ENCODE measurements at places on chromosomes 4 and X.

DNA sequence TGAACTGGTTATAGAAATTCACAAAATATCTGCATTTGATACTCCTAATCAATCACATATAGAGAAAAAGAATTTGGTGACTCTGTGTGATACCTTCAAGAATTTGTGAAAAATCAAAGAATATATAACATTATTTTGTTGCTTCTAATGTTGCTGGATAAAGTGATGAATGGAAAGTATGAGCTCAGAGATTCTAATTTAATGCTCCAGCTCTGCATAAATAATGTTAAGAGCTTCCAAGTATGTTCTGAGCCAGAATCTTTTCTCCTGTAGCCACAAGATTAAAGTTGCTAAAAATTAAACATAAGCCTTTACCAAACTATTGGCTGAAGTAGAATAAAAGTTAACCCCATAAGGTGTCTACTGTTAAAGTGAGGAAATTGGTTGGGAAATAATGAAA, 294.7 kb upstream of the CT83 start:
- DNase-seq: no peak

- DNase-seq: no peak
These were observed 23.0 kb downstream of the MAP7D3 start for GRCh38 chrX:136227948-136228838.

DNA sequence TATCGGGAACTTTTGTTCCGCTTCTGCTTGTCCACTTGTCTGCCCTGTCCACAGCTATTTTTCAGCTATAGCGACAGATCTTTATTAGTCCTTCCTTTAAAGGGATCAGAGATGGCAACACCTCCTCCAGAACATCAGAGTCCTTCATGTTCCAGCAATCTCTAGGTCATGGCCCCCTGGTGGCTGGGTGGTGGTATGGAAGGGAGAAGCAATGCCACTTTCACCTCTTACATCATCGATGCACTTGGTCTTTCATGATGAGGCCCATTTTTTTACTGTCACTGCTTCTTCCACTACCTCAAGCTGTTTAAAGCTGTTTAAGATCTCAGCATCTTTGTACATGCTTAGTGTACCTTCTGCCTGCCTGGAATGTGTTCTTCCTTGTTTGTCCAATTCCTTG, 106.7 kb downstream of the ARHGAP6 start:
- DNase-seq: no peak

DNA sequence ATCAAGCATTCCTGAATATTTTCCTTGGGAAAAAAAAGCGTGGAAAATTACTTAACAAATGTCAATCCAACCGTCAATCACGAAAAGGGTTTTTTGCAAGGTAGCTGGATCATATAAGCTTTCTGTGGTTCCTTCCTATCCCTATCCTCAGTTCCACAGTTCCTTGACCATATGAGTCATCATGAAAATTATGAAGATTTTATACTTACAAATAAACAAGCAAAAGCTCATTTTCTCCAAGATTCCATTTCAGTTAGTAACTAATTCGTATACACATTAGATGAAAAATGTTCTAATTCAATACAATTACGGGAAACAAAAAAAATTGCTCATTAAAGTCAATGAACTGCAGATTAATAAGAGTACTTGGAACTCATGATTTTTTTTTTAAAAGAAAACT, 228.8 kb downstream of the NSUN7 start:
- no peak for DNase-seq

DNA sequence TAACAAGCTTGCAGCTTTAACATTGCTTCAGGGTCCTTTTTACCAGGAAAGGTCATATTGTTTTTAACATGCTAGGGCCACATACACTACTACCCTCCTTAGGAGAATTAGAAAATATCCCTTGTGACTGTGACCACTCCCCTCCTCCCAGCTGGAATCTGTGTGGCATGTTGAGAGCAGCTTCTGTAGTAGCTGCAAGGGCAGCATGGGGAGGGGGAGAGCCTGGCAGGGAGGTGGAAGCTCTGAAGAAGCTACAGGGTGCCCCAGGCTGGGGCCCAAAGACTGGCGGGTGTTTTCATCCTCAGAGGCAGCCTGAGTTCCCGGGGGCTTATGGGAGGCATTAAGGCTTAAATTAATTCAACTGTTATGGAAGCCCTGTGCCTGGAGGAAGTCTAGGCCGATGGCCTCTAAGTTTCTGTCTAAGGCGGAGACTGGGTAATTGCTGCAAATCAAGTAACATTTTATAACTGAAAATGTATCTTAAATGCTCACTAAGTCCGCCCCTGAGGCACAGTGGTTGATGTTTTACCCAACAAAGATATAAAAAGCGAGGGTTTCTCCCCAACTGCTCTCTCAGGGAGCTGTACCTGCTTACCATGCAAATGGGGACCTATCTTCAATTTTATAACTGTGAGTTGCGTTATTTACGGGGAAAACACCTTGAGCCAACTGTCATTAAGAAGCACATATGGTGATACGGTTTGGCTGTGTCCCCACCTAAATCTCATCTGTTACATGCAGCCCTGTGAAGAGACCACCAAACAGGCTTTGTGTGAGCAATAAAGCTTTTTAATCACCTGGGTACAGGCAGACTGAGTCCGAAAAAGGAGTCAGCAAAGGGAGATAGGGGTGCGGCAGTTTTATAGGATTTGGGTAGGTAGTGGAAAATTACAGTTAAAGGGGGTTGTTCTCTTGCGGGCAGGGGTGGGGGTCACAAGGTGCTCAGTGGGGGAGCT, 37.4 kb upstream of the STS start:
- no peak for DNase-seq

- DNase-seq: no peak
These were observed 605.9 kb upstream of the DIPK2B start for GRCh38 chrX:45806410-45807121.

DNA sequence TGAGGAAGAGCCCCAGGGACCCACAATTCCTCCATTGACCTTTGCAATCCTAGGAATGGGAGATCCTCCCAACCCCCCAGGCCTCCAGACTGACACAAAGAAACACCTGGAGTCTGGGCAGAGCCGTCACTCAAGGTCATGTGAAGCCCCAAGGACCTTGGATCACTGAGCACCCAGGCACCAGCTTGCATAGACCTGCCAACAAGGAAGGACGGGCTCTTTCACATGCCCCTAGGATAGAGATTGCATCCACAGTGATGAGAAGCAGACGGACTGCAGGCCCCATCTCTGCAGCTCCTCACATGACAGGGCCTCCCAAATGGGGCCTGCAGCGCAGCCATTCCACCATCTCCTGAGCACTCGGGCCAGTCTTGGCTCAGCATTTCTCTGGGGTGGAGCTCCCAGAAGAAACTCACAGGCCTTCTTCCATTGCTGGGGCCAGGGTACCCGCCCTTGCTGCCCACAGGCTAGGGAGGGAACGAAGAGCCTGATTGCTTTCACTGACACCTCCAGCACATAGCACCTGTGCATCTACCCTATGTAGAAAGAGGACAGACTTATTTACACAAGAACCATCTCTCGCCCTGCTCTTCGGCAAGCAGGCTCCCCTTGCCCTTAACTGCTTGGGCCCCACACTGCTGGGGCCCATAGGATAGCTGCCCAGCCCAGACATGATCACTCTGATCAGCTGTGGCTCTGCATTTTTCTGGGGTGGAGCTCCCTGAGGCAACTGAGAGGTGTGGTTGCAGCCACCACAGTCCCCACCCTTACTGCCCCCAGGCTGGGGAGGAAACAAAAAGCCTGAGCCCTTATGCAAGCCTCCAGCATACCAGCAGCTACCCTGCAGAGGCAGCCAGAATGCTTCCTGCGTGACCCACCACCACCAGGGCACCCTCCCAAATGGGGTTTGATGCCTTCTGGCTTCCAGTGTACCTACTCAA, 185.7 kb upstream of the ZCCHC13 start:
- no peak for DNase-seq

GRCh38 chr4:184897895-184898294, 72.1 kb upstream of the ACSL1 start:
- no peak for DNase-seq

DNA sequence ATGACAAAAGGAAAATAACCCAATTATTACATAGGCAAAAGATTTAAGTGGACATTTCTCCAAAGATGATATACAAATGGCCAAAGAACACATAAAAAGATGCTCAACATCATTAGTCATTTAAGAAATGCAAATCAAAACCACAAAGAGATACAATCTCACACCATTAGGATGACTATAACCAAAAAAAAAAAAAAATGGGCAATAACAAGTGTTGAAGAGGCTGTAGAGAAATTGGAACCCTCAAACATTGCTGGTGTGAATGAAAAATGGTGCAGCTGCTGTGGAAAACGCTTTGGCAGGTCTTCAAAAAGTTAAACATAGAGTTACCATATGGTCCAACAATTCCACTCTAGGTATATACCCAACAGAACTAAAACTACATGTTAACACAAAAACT, 5.6 kb upstream of the PRDX4 start:
- DNase-seq: no peak

DNA sequence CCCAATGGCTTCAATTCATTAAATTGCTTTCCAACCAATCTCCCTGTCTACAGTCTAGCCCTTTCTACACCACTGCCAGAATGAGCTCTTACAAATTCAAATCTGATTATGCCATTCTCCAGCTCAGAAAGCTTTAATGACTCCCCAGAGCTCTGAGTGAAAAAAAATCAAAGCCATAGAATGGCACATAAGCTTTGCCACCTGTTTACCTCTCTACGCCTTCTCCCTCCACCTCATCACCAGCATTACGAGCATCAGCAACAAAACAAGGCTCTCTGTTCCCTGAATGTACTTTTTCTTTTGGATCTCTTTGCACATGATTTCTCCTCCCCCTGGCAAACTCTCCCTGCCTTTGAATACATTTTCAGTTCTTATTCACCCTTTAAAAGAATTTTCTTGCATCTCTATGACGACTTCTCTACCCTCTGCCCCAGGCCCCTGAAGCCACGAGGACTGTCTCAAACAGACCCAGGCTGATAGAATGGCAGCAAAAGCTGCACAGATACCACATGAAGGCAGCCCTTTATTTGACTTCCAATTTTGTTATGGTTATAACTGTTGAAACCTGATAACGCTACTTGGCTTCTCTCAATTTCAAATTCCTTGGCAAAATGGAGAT, 516.0 kb downstream of the PCDH7 start:
- DNase-seq: no peak

GRCh38 chr4:120869613-120870278, 52.8 kb downstream of the PRDM5 start:
- no peak for DNase-seq

DNA sequence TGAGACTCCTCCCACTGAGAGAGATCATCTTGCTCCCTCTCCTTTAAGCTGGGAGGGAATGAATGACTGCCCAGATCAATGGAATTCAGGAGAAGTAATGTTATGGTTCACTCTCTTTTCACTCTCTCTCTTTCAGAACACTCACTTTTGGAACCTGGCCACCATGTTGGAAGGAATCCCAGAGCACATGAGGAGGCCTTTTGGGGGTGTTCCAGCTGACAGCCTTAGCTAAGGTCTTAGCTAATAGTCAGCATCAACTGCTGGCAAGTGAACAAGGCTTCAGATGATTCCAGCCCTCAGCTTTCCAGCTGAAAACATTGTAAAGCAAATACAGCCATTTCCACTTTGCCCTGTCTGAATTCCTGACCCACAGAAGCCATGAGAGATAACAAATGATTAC, 124.0 kb upstream of the CLNK start:
- DNase-seq: no peak

GRCh38 chr4:128451270-128451905, 163.8 kb upstream of the PGRMC2 start:
- no peak for DNase-seq

DNA sequence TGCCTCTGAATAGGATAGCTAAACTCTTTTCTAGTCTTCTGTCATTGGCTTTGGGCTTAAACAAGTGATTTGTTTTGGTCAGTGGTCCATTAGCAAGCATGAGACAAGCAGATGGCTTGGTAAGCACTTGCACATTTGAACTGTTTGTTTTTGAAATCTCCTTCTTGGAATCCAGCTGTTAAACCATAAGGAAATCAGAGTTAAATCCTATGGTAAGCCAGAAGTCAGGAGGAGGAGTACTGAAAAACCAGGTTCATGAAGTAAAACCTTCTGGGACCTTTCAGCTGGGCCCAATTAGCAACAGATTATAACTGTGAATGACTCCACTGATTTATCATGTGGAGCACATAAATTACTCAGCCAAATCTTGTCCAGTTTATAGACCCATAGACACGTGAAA, 1042.5 kb upstream of the PABPC4L start:
- DNase-seq: no peak

DNA sequence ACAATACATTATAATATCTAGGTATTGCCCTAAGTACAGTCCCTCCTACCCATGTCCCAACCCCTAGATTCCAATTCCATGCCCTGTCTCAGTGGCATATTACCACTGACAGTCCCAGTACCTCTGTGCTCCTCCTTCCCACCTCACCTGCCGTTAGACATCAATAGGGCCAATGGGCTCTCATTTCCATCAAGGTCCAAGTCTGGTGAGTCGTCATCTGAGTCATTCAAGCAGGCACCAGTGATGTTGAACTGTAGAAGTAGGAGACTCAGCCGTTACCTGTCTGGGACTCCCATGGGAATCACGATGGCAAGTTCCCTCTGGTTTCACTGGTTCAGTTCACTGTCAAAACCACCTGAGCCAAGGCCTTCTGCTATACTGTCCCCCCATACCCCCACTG, 51.7 kb downstream of the PHF8 start:
- no peak for DNase-seq

DNA sequence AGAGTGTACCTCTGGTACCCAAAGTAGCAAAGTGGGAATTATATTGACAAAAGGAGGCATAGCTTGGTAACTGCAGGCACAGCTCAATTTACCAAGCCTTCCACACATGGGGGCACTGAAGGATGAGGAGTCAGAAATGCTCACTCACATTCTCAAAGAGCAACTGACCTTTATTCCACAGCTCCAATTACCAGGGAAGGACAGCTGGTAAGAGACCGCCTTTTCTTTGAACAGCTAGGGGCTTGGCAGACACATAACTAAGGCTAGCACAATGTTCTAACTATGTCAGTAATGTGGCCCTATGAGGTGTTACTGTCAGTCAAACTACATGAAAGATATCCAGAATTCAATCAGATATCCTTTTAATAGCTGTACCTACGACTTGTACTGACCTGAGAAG, 20.5 kb upstream of the STS start:
- no peak for DNase-seq

DNA sequence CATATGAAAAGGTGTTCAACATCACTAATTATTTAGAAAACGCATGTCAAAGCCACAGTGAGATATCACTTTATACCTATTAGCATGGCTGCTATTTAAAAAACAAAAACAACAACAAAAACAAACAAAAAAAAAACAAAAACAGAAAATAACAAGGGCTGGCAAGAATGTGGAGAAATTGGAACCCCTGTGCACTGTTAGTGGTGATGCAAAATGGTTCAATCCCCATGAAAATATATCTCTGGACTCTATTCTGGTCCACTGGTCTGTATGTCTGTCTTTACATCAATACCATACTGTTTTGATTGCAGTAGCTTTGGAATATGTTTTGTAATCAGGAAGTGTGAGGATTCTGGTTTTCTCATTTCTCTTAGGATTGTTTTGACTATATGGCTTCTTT, 43.6 kb upstream of the SPP1 start:
- DNase-seq: no peak

DNA sequence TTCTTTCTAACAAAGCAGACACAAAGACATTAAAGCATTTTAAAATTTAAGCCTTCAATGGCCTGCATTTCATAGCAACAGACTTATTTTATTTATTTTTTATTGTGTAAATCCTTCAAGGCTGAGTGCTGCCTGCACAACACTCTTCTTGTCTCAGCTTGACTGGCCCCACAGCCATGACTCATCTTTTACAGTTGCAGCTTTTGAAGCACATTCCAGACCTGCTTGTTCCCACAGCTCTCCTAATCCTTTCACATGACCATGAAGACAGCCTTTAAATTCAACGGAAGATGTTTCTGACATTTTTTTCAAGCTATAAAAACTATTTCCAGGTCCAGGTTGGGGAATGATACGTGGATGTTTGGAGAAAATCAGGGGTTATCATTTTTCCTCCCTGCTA, 276.9 kb upstream of the TACR3 start:
- no peak for DNase-seq
